Activated naive CD8-positive, alpha-beta T cell treated with anti-CD3 and anti-CD28 coated beads, Interleukin-2, amount 10 ng/mL, durations not matched to agents 7 days and 5 days (primary cell): ENCODE measurements at places on chromosomes 16 and 17. TPM values are rescaled to one million over a fixed set of nuclear protein-coding genes. Genes with fewer than 3 reads are reported as not detected.
A peak's percentile ranks its signal among the peaks of the same experiment; 100 is the strongest.

DNA sequence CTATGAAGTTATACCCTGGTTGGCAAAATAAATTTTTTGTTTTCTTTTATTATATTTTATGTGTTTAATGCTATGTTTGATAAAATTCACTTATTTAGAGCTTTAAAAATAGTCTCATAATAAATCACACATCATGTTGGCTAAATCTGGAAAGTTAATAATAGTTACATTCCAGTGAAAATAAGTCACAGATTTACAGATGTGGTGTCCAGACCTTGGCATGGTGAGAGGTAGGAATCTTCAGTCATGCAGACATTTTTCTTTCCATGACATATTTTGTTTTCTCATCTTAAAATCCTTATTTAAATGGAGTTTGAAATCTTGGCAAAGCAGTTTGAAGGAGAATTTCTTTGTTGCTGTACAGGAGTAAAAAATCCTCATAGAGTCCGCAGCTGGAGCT is 48.1 kb upstream of the GOSR1 start:
- no peak for DNase-seq

DNA sequence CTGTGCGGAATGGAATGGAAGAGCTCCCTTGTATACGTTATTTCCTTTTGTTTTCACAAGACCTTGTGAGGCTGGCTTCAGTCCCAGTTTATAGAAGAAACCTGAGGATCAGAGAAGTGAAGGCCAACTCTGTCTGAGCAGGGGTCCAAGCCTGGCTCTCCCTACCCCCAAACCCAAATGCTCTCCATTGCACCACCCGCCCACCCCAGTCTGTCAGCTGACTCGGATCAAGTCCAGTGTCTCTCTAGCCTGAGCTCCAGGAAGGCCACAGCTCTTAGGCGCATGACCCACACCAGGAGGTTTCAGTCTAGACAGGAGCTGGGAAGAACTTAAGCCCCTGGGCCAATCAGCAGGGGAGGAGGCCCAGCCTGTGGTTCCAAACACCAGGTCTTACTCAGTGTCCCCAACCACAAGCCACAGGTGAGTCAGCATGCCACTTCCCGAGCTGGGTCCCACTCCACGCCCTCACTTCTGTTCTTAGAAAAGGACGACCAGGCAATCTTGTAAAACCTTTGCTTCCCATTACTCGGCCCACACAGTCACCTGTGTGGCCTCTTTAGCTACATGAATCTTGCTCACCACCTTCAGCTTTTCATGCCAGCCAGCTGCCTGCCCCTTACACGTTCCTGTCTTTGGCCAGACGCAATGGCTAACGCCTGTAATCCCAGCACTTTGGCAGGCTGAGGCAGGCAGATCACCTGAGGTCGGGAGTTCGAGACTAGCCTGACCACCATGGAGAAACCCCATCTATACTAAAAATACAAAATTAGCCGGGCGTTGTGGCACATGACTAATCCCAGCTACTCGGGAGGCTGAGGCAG is 27.8 kb downstream of the TK2 start:
- DNase-seq: peak; percentile 87

DNA sequence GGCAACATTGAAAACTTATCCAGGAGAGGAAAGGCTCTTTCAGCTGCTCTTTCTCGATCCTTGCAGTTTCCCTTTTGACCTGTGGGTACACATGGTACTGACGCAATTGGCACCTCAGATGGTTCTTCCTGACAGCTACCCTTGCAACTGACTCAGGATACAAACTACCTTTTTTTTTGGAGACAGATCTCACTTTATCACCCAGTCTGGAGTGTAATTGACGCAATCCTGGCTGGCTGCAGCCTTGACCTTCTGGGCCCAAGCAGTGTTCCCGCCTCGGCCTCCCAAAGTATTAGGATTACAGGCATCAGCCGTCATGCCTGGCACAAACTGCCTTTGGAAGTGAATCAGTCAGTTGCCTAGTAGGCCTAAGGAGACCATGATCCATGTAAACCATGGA is 607.2 kb downstream of the WWOX start:
- no peak for DNase-seq

- DNase-seq: no peak
These were observed 1.6 kb downstream of the ZNF629 start for GRCh38 chr16:30785126-30786106.

- peak; percentile 34 for DNase-seq
These were observed 40.8 kb downstream of the RNF157 start for GRCh38 chr17:76199469-76199868.

GRCh38 chr17:37650419-37651003 is 7.3 kb upstream of the DDX52 start:
- DNase-seq: no peak

DNA sequence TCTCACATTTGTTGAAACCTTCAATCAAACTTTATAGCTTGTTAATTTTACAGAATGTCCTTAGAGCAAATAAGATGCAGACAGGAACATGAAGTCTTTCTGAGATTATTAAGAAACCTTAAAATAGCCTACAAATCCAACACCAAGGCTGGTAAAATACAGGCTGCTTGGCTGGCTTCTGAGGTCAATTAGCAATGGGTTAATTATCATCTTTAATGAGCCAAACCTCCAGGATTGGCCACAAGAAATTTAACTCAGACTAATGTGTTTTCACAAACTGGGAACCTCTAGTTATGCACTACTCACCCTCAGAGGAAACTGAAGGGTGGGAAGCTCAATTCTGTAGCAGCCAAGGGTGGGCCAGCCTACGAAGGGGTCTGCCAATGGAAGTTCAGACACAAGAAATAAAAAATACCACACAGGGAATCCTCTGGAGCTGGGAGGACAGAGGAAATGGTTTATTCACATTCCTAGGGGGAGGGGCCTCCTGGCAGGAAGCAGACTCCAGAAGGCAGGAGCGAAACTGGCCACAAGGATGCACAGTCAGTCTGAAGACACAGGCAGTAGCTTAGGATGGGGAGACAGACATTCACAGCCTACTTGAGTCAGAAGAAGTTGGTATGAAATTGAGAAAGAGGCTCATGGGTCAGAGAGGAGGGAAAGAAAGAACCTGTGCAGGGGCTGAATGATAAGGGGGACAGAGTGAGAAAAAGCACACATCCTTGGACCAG is 36.1 kb downstream of the HIC1 start:
- no peak for DNase-seq

- no peak for DNase-seq
These were observed 5.9 kb downstream of the RBL2 start for GRCh38 chr16:53440125-53440524.

GRCh38 chr17:80891397-80892018 is 100.1 kb upstream of the CHMP6 start:
- DNase-seq: peak; percentile 73

DNA sequence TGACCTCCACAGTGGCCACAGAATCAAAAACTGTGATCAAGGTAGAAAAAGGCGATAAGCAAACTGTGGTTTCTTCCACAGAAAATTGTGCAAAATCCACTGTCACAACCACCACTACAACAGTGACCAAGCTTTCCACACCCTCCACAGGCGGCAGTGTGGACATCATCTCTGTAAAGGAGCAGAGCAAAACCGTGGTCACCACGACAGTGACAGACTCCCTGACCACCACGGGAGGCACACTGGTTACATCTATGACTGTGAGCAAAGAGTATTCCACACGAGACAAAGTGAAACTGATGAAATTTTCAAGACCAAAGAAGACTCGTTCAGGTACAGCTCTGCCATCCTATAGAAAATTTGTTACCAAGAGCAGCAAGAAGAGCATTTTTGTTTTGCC is 83.6 kb downstream of the C17orf58 start:
- DNase-seq: no peak

DNA sequence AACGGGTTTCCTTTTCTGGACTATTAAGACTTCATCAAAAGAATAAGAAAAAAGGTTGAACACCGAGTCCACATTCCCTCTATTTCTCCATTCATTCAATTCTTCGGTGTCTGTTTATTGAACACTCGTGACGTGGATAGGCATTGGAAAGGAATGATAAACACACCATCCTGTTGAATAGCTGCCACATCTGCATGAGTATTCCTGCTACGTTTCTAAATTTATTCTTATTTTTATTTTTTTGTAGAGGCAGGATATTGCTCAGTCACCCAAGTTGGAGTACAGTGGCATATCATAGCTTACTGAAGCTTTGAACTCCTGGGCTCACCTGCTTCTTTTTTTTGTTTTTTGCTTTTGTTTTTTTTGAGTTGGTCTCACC is 80.8 kb upstream of the CIBAR2 start:
- no peak for DNase-seq

DNA sequence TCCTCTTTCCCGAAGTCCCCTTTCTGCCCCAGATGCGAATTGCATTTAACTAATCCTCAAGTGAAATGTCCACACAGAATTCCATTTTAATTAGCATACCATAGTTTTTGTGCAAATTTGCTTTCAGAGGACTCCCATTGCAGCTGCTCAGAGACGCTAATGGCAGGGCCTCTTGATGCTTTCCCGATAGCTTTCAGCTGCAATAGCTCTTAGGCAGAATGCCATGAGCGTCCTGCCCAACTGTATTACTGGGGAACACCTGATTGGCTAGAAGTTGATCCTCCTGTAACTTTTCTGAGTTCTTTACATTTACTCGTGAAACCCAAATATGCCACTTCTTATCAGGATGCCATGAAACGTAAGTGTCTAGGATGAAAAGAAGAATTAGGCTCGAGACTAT is 203.0 kb downstream of the UTP18 start:
- no peak for DNase-seq

GRCh38 chr16:15792563-15792971 is 64.3 kb downstream of the MYH11 start:
- no peak for DNase-seq

GRCh38 chr17:75069783-75070182 is 18.0 kb upstream of the SLC16A5 start:
- DNase-seq: no peak

DNA sequence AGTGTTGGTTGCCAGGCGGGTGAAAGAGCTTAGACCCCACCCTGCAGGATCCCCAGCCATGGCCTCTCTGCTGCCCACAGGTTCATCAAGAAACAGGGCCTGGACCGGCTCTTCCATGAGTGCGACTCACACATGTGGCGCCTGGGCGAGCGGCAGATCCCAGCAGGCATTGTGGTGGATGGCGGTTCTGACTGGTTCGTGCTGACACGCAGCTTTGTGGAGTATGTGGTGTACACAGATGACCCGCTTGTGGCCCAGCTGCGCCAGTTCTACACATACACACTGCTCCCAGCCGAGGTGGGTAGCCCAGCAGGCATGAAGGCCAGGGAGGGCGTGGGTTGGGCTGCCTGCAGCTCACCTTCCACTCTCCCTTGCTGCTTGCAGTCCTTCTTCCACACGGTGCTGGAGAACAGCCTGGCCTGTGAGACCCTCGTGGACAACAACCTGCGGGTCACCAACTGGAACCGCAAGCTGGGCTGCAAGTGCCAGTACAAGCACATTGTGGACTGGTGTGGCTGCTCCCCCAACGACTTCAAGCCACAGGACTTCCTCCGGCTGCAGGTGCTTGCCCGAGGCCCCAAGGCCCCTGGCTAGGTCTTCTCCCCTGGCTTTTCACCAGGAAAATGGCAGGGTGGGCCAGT is 9.9 kb downstream of the XYLT2 start:
- peak; percentile 25 for DNase-seq

DNA sequence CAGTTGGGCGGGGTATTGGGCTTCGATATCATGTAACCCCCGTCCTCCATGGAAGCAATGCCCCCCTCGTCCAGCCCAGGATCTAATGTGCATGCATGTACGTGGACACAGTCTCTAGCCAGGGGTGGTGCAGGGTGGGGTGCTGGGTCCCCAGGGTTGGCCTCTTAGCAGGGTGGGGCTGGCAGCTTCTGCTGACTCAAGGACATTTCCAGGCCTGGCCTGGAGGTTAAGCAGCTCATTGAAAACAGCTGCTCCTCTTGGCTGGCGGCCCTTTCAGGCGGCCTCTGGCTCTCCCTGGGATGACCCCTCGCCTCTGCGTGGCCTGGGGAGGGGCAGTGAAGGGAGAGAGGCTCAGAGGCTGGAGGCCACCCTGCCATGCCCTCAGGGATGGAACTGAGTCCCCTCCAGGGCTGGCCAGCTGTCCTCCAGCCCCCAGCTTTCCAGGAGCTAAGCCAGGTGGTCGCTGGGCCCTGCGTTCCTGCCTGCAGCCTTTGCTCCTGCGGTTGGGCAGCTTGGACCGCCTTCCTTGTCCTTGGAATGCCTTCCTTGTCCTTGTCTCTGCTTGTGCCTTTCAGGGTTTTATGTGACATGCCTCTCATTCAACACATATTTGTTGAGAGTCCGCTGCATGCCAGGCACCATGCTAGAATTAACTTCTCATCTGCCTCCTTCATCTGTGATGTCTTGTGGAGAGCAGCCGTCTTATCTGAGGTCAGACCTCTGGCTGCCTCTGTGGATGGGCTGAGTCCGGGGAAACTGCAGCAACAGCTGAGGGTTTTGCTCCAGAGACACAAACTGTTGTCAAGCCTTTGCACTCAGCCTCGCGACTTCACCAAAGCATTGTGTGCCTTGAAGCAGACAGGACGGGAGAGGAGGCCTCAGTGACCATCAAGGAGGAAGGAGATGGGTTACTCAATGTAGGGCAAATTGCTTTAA is 26.6 kb downstream of the MRC2 start:
- no peak for DNase-seq

DNA sequence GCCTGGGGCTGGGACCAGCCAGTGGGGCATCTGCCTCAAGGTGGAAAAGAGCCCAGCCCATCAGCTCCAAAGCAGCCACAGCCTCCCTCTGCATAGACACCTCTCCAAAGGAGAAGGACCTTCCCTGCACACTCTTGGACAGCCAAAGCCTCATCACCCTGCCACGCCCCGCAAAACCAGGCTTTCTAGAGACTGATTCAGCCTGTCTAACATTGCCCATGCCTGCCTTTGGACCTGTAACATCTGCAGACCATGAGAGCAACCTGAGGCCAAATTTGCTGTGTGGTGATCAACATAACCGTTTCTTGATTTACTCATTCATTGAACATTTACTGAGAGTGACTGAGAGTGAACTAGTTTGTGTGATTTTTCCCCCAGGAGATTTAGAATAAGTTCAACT is 219.7 kb upstream of the HSBP1 start:
- DNase-seq: no peak

GRCh38 chr17:12730421-12730820 is 58.9 kb upstream of the ARHGAP44 start:
- DNase-seq: no peak

- no peak for DNase-seq
These were observed 35.3 kb upstream of the XYLT2 start for GRCh38 chr17:50310455-50311111.

DNA sequence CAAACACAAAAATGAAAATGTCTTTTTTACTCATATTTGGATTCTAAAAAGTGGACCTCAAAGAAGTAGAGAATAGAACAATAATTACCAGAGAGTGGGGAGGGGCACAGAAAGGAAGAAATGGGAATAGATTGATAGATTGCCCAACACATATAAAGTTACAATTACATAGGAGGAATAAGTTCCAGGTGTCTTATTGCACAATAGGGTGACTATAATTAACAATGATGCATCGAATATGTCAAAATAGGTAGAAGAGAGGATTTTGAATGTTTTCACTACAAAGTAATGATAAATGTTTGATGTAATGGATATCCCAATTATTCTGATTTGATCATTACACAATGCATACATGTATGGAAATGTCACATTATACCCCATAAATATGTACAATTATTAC is 556.0 kb downstream of the CDH8 start:
- DNase-seq: no peak

GRCh38 chr17:63364944-63365343 is 81.2 kb downstream of the CYB561 start:
- no peak for DNase-seq

GRCh38 chr16:82082543-82083244 is 47.6 kb downstream of the HSD17B2 start:
- no peak for DNase-seq

ANKS4B gene
- not detected for total RNA-seq

ZNF18 gene
- 18.1 TPM for total RNA-seq

C16orf54 gene
- 88.0 TPM for total RNA-seq

MFAP4 gene
- not detected for total RNA-seq

KRTAP1-1 gene
- not detected for total RNA-seq

RNF151 gene
- not detected for total RNA-seq

HS3ST3B1 gene
- 9.3 TPM for total RNA-seq
